Activated CD4-positive, alpha-beta T cell treated with anti-CD3 and anti-CD28 coated beads for 4 hours (primary cell): ENCODE measurements at places on chromosomes 5 and 9.

DNA sequence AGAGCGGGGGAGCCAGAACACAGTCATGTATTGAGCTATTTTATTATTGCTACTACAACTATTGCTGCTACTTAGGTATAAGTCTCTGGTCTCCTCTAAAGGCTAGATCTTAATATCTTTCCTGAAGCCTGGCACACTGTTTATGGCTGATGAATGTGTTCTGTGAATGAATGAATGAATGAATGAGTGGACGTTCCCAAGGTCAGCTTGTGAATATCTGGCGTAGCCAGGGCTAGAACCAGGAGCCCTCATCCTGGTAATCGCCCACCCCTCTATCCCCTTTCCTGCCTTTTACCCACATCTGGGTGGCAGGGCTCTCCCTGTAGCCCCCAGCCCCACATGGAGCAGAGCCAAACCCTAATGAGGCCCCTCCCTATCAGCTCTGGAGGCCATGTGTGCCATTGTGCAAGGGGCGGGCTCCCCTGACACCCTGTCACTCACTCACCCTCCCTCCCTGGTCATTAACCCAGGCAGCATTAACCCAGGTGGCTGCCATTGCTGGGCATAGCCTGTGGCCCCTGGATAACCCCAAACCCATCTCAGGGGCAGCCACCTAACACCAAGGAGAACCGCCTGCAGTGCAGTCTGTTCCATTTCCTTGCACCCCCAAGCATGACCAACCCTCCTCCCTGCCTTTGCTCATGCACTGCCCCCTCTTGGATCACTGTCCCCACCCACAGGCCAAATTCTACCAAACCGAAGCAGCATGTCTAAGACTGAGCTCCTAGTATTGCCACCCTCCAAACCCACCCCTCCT lies 2.0 kb upstream of the AKNA start:
- no peak for DNase-seq

DNA sequence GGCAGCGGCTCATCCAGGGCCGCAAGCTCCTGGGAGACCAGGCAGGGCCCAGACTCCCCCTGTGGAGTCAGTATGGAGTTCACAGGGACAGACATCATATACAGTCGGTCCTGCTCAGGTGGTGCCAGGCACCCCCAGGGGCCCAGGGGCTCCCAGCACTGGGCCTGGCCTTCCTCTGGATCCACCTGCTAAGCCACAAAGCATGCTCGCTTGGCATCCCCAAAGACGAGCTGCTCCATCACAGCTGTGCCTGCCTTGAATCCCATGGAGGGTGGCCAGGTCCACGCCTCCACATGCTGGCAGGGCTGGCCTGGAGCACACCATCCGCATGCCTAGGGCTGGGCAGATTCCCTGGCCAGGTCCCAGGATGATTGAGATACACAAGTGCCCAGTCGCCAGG lies 4.6 kb downstream of the BICD2 start:
- no peak for DNase-seq

DNA sequence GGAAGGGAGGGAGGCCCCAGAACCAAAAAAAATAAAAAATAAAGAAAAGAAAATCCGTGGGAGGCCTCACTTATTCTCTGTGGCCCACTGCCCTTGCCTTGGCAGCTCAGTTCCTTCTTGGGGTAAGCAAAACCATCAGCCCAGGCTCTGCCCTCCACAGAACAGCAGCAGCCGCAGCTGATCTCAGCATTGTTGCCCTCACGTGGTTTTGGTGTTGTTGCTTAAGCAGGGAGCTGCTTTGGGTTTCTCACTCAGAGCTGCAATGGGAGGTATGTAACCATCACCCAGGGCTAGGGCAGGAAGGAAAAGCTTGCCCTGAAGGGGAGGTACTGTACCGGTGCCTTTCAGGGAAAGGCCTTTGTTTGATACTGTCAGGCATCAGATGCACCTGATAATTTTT lies 374.7 kb upstream of the WWC1 start:
- DNase-seq: no peak

DNA sequence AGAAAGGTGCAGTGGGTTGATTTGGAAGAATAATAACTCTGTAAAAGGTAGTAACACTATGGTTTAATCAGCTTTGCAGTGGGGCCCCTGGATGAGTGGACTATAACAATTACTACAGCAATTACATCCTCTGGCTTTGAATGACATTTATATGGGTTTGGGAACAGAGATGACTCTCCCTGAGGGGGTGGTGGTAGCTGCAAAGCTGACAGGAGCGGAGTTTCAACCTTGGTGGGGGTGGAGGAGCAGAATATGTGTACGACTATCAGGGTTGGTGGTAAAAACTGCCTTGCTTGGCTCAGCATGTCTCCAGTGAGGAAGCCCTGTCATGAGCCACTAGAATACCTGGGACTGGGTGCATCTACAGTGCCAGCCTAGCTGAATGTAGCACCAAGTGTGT lies 28.3 kb upstream of the NR3C1 start:
- DNase-seq: no peak

GRCh38 chr9:93592008-93592642 lies 15.7 kb downstream of the PHF2 start:
- DNase-seq: no peak

GRCh38 chr5:110618941-110619340 lies 107.5 kb downstream of the TMEM232 start:
- DNase-seq: no peak
